ENCODE measurements at places on chromosomes 4 and X.

DNA sequence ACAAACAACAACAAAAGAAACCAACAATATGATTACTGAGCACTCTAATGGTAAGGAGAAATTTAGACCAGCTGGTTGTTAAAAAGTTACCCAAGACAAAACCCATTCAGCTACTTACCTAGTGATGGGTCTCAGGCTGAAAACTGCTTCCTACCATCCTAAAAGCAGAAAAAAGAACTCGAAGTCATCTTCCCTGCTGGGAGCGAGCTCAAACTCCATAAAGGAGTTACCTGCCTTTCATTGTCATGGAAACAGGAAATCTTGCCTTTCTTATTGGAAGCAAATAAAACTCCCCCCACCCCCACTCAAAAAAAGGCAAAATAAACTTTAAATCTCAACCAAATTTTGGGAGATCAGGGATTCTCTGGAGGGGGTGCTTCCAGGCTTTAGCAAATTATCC, 1478.3 kb downstream of the C4orf33 start:
- DNase-seq, result no peak

- DNase-seq, result no peak
Observed at GRCh38 chr4:130028552-130028951, 932.6 kb downstream of the C4orf33 start.

GRCh38 chr4:154189346-154189745, 302.3 kb downstream of the DCHS2 start:
- DNase-seq, result no peak

DNA sequence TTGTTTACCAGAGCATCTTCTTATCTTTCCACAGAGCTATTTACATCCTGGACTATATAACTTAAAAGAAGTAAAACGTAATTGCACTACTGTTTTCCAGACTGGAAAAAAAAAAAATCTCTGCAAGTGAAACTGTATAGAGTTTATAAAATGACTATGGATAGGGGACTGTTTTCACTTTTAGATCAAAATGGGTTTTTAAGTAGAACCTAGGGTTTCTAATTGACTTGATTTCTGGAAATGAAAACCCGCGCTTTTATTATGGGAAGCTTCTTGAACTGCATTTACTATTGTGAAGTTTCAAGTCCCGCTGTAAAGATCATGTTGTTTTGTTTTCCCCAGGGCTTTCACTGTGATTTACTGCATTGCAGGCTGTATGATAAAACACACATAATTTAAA, 162.7 kb downstream of the STIM2 start:
- DNase-seq, result no peak

DNA sequence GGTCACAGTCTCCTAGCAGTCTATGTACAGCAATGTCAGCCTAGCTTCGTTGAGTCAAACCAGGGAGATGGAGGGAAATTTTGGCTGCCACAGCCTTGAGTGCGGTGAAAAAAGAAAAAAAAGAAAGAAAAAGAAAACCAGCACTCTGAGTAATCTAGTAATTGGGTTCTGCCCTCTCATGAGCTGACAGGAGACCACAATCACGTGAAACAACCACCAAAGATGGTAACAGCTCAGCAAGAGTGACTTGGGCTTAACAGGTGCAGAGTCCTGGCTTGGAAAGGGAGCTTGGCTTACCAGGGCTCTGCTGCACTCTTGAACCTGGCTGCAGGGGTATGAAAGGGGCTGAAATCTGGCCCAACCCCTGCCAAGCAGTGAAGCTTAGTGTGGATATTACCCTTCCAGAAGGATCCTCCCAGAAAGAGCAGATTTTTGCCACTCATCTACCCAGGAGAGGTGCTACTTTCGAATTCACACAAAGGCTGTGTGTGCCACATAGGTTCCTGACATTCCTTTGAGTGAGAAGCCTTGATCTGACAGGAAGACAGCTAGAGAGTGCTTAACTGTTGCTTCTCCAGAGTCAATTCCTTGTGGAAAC, 350.3 kb downstream of the PTTG2 start:
- DNase-seq, result peak; percentile 50

- no peak for DNase-seq
Observed at GRCh38 chrX:25597551-25597950, 540.6 kb upstream of the MAGEB18 start.

GRCh38 chr4:155703486-155704247, 37.0 kb downstream of the GUCY1A1 start:
- DNase-seq, result no peak

DNA sequence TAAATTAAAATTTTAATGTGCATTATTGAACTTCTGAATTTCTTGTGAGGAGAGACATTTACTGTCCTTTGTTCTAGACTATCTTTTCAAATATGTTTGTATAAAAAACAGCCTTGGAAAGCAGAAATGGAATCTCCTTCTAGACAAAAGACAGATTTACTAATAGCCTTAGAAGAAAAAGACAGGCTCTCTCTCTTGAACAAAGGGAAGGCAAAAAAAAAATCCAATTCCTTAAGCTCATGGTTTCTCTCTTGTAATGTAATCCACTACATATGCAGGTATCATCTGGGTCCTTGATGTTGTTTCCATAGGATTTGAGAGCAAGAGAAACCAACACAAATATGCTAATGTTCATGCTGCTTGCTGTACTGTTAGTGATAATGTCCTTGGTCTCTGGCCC, 106.0 kb downstream of the TBCK start:
- no peak for DNase-seq

DNA sequence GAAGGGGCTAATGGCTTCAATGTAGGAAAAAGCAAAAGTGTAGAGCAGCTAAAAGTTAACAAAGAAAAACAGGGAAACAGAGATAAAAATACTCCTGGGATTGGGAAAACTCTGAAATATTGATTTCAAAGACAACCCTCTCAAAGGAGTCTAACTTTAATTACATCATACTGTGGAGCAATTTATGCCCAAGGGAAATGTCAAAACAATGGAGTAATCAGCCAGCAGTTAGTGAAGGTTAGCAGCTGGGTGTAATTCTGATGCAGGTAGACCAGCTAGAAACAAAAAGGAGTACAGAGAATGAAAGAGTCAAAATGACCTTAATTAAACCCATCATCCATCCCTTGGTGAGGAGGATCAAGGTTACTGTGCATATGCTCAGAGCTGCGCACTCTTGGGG, 169.0 kb downstream of the ADAM29 start:
- no peak for DNase-seq

GRCh38 chr4:3387943-3388361, 53.8 kb upstream of the HGFAC start:
- DNase-seq, result no peak

GRCh38 chr4:181874602-181875001, 368.6 kb upstream of the TENM3 start:
- DNase-seq, result no peak

DNA sequence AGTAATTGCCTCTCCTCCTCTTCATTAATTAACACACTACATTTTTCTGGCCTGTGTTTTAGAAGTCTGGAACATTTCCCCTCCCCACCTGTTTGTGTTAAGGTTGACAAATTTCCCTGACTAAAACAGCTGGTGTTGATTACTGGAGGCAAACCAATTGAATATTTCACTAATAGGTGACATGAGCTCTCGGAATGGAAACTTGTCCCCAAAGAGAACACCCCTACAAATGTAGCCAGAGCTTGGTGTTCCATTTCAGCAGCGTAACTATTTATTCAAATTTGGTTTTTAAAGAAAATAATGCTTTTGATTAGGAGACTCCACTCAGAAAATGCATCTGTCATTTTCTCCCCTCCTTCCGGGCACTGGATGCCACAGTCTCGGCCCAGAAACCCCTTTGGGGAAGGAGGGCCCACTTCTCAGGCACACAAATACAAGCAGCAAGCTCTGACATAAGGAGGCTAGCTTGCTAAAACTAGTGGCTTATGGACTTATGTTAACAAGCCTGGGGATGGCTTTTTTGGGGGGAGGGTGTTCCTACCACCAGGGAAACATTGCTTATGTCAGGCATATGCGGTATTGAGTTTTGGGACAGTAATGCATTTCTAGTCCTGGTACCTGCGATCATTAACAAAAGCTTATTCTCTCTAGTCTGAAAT, 2.2 kb downstream of the RNF150 start:
- no peak for DNase-seq

- DNase-seq, result no peak
Observed at GRCh38 chrX:46791927-46792809, 33.2 kb upstream of the SLC9A7 start.

GRCh38 chrX:133849676-133850075, 135.7 kb downstream of the GPC3 start:
- DNase-seq, result no peak

- DNase-seq, result no peak
Observed at GRCh38 chr4:174654634-174655033, 132.3 kb upstream of the HPGD start.

- no peak for DNase-seq
Observed at GRCh38 chr4:1378559-1379231, 27.5 kb downstream of the NKX1-1 start.

DNA sequence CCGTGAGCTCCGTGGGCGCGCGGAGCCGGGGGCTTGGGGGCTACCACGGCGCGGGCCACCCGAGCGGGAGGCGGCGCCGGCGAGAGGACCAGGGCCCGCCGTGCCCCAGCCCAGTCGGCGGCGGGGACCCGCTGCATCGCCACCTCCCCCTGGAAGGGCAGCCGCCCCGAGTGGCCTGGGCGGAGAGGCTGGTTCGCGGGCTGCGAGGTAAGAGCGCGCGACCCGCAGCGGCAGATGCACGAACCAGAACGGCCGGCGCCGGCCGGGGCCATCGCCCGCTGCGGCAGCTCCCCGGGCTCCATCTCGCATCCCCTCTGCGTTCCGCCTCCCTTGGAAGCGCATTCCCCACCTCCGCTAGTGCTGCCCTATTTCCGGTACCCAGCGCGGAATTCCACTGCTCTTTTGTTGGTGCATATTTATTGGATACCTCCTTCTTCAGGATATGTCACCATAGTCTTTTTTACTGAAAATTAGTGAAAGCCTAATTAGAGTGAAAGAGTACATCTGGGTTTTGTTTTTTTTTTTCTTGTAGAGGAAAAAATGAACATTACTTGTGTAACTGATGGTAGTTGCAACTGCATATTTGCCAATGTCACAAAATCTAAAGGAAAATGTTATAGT, 797 bp downstream of the PKD2 start:
- no peak for DNase-seq

DNA sequence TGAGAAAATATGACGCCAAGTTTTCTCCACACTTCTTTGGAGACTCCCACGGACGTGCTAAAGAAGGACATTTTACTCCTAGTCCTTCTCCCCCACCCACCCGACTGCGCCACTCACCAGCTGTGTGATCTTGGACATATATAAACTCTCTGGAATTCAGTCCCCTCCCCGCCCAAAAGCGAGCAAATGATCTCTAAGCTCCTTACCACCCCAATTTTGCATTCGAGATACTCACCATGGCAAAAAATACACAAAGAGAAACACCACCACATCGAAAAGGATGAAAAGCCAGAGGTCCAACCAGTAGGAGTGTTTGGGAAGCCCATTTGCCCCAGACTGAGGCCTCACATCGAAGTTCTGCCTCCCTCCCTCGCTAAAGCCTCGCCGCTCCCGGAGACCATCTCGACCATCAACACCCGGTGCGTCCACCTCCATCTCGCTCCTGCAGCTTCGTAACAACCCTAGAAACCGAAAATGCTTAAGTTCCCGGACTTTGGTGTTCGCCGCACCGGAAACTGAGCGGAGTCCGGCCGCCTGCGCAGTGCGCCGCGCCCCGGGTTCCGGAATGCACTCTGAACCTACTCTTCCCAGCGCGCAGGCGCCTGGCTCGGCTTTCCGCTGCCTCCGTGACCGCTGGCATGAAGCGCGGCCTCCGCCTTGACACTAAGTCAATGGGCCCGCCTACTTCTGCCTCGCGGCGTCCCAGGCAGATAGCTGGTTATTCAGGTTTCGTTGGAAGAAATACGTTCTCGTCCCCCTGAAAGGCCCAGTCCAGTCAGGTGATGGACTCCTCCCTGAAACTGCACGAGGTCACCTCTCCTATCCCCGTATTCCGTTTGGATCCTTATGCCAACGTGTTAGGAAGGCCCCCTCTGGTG, 21.6 kb downstream of the FABP2 start:
- DNase-seq, result peak; percentile 89

GRCh38 chr4:187274153-187274552, 550.5 kb upstream of the FAT1 start:
- no peak for DNase-seq

GRCh38 chr4:159540501-159540900, 437.6 kb downstream of the RAPGEF2 start:
- no peak for DNase-seq

GRCh38 chr4:111988514-111988913, 156.7 kb upstream of the FAM241A start:
- no peak for DNase-seq

DNA sequence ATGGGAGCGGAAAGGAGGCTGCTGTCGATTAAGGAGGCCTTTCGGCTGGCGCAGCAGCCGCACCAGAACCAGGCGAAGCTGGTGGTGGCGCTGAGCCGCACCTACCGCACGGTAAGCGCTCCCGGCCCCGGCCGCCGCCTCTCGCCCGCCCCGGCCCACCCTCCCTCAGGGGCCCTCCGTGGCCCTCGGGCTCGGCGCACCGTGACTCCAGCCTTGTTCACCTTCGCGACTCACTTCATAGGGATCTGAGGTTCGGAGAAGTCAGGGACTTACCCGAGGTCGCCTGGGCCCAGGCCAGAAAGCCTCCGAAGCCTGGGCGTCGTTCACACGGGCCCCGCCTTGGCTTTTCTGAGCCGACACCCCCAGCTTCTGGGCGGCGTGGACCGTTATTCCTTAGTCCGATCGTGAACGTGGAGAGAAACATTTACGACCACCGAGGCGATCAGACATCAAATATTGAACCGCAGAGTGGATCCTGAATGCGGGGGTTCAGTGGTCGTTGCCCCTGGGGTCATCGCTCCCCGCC, 362 bp downstream of the NCAPG start:
- no peak for DNase-seq

DNA sequence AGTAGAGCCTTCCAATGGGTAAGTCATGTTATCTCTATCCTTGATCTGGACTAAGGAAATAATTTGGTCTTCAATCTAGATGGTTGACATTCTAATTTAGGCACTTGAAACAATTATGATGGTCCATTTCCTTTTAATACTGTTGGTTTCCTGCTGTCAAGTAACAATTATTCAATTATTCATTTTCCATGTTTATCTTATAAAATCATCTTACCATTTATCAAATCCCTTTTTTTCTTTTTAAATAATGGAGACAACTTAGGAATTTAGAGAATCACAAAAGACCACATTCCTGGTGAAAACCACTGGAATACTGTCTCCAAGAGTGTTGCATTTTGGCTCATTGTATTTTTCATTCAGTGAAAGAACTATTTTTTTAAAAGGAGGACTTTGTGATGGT, 148.7 kb upstream of the CTSO start:
- DNase-seq, result no peak

GRCh38 chrX:45778616-45779015, 577.9 kb upstream of the DIPK2B start:
- no peak for DNase-seq

GRCh38 chrX:68186552-68187262, 246.6 kb downstream of the OPHN1 start:
- no peak for DNase-seq

DNA sequence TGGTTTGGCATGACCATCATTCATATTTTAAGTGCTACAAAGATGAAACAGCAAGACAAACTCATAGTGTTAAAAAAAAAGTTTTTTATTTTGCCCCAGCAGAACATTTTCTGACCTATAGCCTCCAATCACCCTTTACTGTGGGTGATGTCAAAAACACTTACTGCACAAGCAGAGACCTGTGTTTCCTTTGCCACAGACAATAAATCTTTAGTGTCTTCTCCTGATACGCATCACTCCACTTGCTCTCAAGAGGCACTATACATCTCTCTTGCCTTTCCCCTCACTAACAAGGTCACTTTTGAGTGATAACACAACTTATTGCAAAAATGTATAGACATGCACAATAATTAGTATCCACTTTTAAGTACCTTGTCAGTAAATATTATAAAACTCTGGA, 125.6 kb downstream of the ANTXR2 start:
- DNase-seq, result no peak

- DNase-seq, result no peak
Observed at GRCh38 chrX:102697494-102697893, 14.8 kb upstream of the GPRASP2 start.

All from stimulated activated CD8-positive, alpha-beta memory T cell treated with anti-CD3 and anti-CD28 coated beads, Interleukin-15, amount 100 ng/mL, for 48 hours (primary cell).